CD14-positive monocyte (primary cell): ENCODE measurements at places on chromosomes 13 and 19.

DNA sequence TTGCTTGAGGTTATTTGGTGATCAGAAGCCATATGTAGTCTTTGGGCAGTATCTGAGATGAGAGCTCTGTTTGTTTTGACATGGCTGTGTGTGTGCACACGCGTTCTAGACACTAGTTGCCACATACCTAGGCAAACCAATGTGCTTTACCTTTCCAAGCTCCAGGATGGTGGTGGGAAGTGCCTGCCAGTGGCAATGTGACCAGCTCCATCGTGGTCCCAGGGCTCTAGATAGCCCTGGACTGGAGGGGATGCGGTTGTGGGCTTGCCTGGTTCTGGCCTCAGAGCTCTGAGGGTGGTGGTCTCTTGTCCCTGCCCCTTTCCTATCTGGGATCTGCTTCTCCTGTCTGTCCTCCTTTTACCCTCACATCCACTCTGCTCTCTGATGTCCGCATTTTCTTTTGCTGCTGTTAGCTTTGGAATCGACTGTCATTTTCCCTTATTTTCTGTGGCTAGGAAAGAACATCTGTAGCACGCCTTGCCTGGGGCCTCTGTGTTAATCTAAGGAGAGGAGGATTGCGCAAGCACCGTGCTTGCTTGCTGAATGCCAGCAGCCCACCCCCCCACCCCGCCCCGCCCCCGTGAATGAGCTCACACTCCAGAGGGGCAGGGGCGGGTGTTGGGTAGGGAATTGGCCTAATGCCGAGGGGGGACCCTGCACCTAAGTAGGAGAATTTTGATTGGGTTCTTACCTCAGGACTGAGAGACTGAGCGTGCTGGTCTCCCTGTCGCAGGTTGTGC, 89.5 kb downstream of the ARHGEF7 start:
- DNase-seq = no peak

- DNase-seq = no peak
Measured at GRCh38 chr19:1768918-1769644, 15.8 kb downstream of the ONECUT3 start.

GRCh38 chr13:49086722-49087121, 111.0 kb downstream of the FNDC3A start:
- peak; percentile 57 for DNase-seq

GRCh38 chr13:68439817-68440216, 1209.7 kb upstream of the PCDH9 start:
- DNase-seq = no peak

DNA sequence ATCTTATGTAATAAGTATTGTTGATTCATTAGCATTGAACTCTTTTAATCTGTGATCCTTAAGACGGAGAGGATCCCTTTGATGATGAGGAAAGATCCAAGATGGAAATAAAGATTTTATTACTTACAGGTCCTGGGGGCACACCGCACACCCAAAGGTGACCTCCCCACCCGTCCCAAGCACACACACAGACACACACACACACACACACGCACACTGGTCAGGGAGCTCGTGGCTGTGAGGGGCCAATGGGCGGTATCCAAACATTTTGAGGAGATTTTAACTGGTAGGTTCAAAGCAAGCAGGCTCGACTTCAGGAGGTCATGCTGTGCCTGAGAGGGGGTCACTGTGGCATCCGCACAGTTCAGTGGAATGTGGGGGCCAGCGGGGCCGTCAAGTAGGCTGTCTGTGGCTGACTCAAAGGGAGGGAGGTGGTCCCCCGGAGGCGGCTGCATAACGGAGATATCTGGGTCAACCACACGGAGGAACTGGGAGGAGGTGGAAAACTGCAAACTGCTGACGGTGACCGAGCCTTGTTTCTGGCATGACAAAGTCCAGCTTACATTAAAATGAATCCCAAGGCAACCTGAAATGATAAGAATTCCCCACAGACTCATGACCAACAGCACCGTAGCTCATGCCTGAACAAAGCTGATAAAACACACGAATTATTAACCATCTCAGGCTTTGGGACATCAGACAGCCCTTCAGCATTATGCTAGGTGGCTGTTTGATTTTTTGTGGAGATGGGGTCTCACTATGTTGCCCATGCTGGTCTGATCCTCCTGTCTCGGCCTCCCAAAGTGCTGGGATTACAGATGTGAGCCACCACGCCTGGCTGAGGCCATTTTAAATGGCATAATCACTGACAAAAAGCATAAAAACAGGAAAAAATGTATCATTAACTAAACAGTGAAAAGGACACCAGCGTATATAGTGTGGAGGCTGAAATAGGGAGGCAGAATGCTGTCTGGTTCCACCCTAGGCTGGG, 20.9 kb upstream of the SIGLEC11 start:
- DNase-seq = no peak

- no peak for DNase-seq
Measured at GRCh38 chr13:51551416-51551815, 32.8 kb upstream of the WDFY2 start.
